NCI-H1694 (cell line): ENCODE measurements at places on chromosomes 1 and 21.

GRCh38 chr1:53291574-53291973 lies 36.3 kb downstream of the LRP8 start:
- DNase-seq = no peak

GRCh38 chr1:101005871-101006270 lies 19.7 kb downstream of the DPH5 start:
- no peak for DNase-seq

DNA sequence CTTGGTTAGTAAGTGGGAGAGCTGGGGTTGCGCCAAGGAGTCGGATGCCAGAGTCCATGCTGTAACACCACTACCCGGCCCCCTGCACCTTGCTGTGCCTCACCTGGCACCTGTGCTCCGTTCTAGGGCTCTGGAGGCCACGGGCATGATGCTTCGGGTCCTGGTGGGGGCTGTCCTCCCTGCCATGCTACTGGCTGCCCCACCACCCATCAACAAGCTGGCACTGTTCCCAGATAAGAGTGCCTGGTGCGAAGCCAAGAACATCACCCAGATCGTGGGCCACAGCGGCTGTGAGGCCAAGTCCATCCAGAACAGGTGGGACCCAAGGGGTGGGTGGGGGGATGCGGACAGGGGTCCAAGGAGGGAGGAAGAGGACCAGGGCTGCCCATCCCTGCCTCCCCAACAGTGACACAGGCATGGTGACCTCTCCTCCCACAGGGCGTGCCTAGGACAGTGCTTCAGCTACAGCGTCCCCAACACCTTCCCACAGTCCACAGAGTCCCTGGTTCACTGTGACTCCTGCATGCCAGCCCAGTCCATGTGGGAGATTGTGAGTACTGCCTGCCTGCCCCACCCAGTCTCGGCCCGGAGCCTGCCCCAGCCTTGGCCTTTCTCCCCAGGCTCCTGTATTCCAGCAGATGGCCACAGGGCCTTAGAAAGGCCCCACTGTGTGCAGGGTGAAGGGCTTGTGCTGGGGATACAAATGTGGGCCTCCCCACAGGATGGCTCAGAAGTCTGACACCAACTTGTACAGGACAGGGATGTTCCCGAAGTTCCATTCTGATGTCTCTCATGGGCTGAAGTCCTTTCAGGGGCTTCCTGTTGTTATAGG lies 9.6 kb upstream of the HTR6 start:
- no peak for DNase-seq

DNA sequence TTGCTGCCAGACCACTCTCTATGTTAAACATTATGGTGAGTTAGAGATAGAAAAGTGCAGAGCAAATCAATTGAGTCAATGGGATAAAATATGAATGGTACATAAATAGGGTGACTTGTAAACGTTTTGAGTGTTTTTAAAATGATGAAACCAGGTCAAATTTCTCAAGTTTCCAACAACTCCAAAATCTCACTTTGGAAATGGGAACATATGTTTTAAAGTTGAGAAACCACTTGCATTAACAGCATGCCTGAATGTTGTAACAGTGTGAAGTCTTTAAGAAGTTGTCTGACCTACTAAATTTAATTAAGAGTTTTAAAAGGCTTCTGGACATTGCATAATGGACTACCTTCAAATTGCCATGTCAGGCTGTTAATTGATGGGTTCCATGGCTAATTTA lies 33.6 kb upstream of the RAVER2 start:
- no peak for DNase-seq

DNA sequence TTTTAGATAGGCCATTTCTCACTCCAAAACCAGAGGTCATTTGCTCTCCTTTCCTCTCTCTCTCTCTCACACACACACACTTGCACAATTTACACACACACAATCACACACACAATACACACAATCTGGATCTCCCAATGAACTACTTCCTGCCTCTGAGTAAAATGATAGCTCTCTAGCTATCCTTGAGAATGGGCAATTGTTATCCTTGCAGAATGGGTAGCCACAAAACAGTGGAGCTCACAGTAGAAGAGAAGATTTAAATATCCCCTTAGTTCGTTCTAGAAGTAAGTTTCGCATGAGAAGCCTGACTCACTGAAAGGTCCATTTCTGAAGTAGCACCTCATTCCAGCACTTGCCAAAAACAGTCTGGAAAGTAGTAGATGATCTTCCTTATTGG lies 17.6 kb downstream of the PALMD start:
- no peak for DNase-seq

- no peak for DNase-seq
Observed at GRCh38 chr1:101769520-101769919, 227.2 kb downstream of the OLFM3 start.

DNA sequence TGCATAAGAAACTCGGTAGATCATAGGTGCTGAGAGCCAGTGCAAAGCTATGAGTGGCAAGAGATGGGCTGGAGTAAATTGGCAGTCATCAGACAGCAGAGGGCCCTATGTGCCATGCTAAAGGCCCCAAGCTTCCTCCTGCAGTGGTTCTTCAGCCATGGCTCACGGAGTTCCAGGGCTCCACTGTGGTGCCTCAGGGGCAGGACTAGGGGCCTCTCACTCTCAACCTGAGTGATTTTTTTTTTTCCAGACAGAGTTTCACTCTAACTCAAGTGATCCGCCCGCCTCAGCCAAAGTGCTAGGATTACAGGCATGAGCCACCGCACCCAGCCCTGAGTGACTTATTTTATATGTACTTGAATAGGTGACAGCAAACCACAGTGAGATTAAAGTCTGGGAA lies 10.4 kb upstream of the GJA8 start:
- no peak for DNase-seq

GRCh38 chr1:241156231-241156965 lies 200.6 kb downstream of the RGS7 start:
- DNase-seq = no peak

- DNase-seq = no peak
Observed at GRCh38 chr1:217311766-217312165, 319.1 kb downstream of the GPATCH2 start.

DNA sequence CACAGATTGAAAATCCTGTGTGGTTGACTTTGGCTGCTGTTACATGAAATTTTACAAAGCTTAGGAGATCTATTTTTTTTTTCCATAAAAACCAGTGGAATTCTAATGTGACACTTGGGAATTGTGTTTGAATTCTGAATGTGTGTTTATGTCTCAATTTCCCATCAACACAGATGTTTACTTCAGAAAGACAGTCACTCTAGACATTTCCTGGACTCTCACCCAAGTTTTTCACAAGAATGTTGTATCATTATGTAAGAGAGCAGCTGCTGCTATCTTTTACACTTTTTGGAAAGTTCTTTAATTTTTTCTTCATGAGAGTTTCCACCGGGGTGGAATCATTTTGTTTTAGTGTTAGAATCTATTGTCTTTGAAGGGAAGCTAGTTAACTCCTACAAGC lies 210.1 kb downstream of the GIPC2 start:
- no peak for DNase-seq

- DNase-seq = no peak
Observed at GRCh38 chr1:175449306-175449705, 256.7 kb upstream of the KIAA0040 start.

- DNase-seq = no peak
Observed at GRCh38 chr1:201302163-201303152, 19.2 kb downstream of the PKP1 start.

DNA sequence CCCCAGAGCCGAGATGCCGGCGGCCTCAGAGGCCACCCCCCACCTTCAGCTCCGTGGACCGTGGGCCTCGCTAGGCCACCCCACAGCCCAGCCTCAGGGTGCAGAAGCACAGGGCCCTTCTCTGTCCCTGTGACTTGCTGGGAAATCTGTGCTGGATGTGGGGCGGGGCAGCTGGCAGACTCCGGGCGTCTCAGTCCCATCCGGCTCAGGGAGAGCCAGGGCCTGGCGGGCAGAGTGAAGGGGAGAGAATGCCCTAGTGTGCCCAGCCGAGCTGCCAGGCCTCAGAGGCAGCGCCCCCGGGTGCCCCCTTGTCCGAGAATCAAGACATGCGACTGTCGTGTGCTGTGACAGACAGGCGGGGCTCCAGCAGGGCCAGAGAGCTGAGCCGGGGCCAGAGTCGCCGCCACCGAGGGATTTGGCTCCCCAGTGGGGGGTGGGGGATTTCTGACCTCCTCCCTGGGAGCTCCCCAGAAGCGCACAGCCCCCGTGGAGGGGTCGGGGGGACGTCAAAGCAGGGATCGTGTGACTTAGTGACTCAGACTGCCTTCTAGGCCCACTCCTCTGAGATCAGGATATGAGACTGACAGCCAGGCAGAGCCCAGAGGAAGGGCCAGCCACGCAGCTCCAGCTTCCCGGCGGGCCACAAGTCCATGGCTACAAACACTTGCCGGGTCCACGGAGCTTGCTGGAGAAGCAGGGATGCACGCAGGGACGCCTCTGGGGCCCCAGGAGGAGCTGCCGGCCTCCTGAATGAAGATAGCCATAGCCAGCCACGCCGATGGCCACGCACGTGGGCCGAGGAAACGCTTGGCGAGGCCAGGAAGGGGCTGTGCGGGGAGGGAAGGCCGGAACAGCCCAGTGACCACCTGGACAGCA lies 11.9 kb downstream of the COL6A1 start:
- no peak for DNase-seq

DNA sequence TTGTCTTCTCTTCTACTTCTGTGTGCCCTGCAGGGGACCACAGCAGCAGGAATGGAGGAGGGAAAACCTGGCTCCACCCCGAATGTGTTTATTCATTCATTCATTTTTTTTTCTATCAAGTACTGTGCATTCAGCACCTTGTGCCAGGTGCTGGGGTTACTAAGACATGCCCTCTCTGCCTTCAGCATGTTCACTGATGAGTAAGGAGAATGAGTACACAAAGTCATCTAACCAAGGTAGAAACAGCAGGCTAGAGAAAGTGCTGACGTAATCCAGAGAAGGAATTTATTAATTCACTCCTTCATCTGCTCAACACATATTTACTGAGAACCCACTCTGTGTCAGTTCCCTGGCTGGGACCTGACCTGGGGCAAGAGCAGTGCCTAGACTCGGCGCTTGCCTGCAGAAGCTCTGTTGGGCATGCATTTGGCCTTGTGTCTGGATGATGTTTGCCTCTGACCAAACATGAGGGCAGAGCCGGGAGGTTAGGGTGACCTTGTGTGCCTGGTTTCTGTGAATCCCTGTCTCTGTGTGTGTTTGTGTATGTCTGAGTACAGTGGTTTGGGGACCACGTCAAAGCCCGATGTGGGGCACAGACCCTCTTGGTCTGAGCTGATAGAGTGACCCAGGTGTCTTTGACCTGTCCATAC lies 3.3 kb upstream of the MYOG start:
- no peak for DNase-seq

DNA sequence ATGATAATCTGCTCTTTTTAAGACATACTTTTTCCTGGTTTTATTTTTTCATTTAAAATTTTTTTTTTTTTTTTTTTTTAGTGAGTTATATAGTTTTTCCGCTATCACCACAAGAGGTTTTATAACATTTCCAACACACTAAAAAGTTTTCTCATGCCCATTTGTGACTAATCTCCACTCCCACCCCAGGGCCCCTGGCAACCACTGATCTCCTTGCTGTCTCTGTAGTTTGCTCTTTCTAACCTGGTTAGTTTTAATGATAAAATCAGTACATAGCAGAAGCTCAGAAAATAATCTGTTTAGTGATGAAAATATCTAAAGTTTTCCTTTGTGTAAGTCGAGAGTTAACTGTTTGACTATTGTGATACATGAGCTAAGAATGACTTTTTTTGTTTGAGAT lies 41.8 kb downstream of the IARS2 start:
- DNase-seq = no peak

- DNase-seq = no peak
Observed at GRCh38 chr1:20997602-20998224, 179.0 kb downstream of the EIF4G3 start.

DNA sequence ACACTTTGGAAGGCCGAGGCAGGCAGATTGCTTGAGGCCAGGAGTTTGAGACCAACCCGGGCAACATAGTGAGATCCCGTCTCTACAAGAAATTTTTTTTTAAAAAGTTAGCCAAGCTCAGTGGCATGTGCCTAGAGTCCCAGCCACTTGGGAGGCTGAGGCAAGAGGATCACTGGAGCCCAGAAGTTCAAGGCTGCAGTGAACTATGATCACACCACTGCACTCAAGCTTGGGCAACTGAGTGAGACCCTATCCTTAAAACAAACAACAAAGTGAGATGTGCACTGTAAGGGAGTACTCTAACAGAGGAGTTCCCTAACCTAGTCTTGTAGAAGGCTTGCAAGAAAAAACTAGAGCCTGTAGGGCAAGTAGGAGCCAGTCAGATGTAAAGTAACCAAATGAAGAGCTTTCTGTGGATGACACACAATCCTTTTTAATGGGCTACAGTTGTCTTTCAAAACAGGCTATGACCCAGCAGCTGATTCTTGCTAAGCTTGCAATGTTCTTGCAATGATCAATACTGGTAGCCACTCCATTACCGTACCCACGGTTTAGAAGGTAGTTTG lies 38.0 kb upstream of the SRP9 start:
- DNase-seq = no peak

DNA sequence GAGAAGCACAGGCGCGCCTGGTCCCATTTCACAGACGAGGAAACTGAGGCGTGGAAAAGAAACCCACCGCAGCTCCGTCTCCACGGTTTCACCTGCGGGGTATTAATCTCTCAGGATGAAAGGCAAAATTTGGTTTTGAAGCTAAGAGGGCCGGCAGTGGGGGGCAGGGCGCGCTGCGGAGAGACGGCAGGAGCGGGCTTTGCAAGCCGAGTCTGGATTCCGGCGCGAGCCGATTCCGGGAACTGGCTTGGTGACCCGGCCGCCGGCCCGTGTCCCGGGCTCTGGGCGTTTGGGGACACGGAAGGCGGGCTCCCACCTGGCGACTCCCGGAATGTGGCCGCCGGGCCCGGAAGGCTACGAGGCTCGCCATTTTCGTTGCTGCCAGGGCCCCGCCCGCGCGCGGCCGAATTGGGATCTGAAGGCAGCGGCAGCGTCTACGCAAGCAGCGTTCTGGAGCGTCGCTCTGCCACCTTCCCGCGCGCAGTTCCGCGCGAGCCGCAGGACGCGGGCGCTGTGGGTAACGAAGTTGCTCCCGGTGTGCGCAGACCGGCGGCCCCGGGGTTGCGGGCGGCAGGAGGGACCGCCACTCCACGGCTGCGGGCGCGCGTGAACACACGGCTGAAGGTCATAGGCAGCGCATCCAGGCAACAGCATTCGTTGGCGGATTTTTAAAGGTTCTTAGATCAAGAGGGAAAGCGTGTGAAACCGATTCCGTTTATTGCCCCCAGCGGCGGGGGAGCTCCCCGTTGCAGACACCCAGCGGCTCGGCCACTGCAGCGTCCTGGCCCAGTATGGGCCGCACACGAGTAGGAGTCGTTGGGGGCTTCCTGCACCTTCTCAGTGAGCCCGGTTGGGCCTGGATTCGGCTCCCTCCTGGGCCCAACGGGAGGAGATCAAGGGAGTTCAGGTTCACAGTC lies 5.4 kb upstream of the PRDM16 start:
- no peak for DNase-seq

GRCh38 chr1:196393742-196394141 lies 214.5 kb downstream of the KCNT2 start:
- DNase-seq = no peak
